ENCODE measurements at places on chromosomes 7 and 10.
A peak's percentile ranks its signal among the peaks of the same experiment; 100 is the strongest.

GRCh38 chr10:24951201-24952142 is 934 bp downstream of the PRTFDC1 start:
- DNase-seq, result no peak

DNA sequence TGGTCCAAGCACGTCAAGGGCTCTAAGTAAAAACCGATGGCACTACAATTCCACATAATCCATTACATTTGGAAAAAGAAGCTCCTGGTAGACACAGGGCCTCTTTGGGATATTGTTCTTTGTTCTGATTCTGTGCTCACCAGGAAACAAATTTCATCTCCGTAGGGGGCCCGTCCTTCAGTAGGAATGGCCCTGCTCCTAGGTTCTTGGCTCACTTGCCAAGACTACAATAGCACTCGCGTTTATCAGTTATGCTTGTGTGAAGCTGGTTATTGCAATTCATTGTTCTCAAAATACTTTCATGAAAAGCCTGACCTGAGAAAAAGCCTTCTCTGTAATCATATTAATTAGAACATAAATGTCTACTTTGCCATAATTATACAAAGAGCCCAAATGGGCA is 10.3 kb upstream of the ZC3HAV1L start:
- DNase-seq, result no peak

GRCh38 chr7:156609010-156609877 is 31.3 kb upstream of the RNF32 start:
- DNase-seq, result no peak

- peak; percentile 77 for DNase-seq
Measured at GRCh38 chr7:41940760-41941343, 238.0 kb upstream of the INHBA start.

DNA sequence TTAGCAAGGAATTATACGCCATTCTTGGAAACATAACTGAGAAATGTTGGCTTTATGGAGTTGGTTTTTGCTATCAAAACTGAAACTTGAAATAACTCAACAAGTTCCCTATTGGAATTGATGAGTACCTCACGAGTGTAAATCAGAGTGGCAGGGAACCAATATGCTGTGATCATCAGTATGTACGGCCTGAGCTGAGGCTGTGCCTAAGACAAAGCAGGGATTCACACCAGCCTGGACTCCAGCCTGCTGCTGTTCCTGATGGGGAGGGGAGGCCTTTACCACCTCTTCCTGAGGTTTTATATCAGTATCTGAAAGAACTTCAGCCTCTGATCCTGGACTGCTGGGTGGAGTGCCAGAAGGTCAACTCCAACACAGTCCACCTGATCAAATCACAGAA is 52.7 kb downstream of the CRTAC1 start:
- no peak for DNase-seq
